ENCODE measurements at places on chromosomes 2 and 18.

DNA sequence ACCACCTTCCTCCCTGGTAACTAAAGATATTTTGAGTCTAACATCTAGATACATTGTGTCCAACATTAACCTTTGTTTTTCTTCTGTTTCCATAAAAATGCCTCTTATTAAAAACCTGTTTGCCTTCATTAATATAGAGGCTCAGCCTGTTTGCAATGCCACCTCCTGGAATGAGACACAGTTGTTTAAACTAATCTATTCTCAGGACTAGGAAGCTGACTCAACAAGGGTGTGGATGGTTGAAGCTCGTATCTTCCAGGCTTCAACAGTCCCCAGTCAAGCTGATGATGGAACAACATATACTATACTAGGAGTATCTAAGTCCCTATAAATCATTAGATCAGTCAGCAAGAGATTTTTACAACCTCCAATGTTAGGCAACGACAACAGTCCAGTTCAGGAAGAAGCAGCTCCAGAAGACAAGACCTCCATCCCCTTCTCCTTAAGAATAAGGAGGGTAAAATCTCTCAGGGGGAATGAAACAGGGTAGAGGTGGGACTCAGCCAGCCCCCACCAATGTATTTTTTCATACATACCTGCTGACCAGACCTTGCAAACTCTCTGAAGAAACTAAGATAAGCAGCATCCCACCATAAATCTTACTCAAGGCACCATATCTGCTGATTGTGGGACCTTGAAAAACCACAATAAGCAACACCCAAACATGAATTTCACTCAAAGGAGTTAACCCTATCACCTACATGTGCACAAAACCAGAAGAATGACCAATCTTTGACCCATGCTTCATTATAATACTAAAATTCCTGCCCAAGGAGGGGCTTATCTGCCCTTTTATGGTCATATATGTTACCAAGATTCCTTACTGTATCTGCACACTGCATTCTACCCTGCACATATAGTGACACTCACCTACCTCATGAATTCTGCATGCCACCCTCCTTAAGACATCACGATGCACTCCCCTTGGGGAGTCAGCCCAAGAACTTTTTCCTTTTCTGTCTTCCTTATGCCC lies 21.4 kb downstream of the ZNF24 start:
- no peaks in the 10 kb centered on the region for H3K27me3 ChIP-seq
- H3K36me3 ChIP-seq: no peaks in the 10 kb centered on the region
- H3K4me1 ChIP-seq: no peaks in the 10 kb centered on the region
- DNase-seq: no peak
- no peak overlapping the region for H3K27ac ChIP-seq
- no peak overlapping the region for H3K4me3 ChIP-seq

- H3K4me1 ChIP-seq: no peaks in the 10 kb centered on the region
- H3K4me3 ChIP-seq: no peak overlapping the region
- H3K27me3 ChIP-seq: no peaks in the 10 kb centered on the region
- H3K36me3 ChIP-seq: no peaks in the 10 kb centered on the region
- no peak for DNase-seq
Observed at GRCh38 chr2:189234991-189235390, 55.4 kb upstream of the COL5A2 start.

DNA sequence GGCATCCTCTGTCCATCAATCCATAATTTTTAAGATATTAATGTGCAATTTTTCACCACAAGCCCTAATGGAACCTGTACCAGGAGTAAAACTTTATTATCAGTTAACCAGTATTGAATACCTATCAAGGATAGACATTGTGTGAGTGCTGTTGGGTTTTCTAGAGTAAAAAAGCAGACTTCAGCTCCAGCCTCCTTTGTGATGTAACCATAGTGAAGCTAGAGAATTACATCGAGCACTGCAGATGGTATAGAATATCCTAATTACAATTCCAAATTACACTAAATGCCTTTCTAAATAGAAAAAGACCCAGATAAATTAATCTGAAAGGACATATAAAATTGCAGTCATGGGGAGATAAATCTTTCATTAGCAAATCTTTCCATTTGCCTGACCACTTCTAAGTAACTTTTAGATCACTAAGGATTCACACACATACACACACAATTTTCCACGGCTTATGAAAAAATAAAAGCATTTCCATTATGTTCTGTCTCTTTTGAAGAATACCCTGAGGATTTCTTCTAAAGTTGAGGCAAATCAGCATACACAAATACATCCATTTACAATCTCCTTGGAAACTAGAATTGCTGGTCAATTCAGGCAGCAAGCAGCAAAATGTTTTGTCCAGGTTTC lies 117.1 kb upstream of the TANK start:
- no peak for DNase-seq
- H3K4me1 ChIP-seq: no peaks in the 10 kb centered on the region
- no peak overlapping the region for H3K27ac ChIP-seq

GRCh38 chr18:79948719-79949411 lies 2.6 kb downstream of the SLC66A2 start:
- no peak for DNase-seq
- no peak overlapping the region for H3K27ac ChIP-seq
- no peak overlapping the region for H3K4me3 ChIP-seq
- H3K36me3 ChIP-seq: peaks cover 6% of the 10 kb centered on the region

- H3K36me3 ChIP-seq: no peaks in the 10 kb centered on the region
- no peak overlapping the region for H3K4me3 ChIP-seq
- no peaks in the 10 kb centered on the region for H3K27me3 ChIP-seq
- no peak overlapping the region for H3K27ac ChIP-seq
- no peak for DNase-seq
- peaks cover 11% of the 10 kb centered on the region for H3K4me1 ChIP-seq
Observed at GRCh38 chr2:145012806-145013205, 492.9 kb upstream of the ZEB2 start.

DNA sequence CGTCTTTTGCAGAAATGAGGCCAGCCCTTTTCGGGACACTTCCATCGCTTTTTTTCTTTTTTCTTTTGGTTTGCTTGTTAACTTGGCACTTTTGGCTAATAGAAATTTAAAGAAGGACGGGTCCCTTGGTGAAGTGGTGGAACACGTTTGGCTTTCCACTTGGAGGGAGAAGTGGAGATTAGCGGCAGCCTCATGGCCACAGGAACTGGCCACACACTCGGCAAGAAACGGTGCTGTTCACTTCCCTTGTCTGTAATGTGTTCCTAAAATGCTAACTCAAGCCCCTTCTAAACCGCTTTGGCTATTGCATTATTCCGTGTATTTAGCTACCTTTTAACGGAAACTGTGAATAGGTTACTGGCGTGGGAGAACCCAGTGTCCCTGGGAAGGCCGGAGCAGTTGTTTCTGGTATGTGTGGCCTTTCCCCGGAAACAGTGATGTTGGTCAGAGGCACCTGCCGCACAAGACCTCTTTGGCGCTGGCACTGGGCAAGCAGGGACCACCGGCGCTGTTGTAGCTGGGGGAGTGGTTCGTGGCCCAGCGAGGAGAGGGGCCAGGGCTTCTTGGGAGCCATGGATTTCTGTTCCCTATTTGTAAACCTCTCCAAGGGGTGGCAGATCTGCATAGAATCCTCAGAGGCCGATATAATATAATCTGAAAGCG lies 981 bp downstream of the RAMP1 start:
- H3K36me3 ChIP-seq: no peaks in the 10 kb centered on the region
- no peaks in the 10 kb centered on the region for H3K27me3 ChIP-seq
- H3K4me1 ChIP-seq: peaks cover 4% of the 10 kb centered on the region
- DNase-seq: no peak

- H3K36me3 ChIP-seq: no peaks in the 10 kb centered on the region
- H3K4me3 ChIP-seq: no peak overlapping the region
- H3K27ac ChIP-seq: no peak overlapping the region
- no peak for DNase-seq
Observed at GRCh38 chr2:183222751-183223150, 98.5 kb downstream of the NUP35 start.

DNA sequence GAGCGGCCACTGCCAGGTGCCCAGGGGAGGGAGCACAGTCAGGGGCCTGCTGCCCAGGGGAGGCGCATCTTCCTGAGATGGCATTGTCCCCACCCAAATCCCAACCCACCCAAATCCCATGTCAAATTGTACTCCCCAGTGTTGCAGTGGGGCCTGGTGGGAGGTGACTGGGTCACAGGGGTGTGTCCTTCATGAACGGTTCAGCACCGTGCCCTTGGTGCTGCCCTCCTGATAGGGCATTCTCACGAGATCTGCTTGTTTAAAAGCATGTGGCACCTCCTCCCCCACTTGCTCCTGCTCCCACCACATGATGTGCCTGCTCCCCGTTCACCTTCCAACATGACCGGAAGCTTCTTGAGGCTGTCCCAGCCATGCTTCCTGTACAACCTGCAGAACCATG lies 27.6 kb downstream of the ANKMY1 start:
- H3K36me3 ChIP-seq: peaks cover 7% of the 10 kb centered on the region
- no peaks in the 10 kb centered on the region for H3K4me1 ChIP-seq
- DNase-seq: no peak
- H3K4me3 ChIP-seq: no peak overlapping the region

DNA sequence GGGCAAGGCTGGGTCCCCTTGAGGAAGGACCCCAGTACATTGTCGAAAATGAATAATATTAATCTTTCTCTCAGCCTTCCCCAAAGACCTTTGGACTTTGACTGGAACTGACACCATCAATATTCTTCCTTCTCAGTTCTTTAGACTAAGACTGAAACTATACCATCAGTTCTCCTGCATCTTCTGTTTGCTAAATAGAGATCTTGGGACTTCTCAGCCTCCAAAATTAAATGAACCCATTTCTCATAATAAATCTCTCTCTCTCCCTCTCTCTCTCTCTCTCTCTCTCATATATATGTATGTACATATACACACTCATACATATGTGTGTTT lies 39.7 kb upstream of the VRK2 start:
- no peaks in the 10 kb centered on the region for H3K27me3 ChIP-seq
- no peak overlapping the region for H3K4me3 ChIP-seq
- H3K36me3 ChIP-seq: no peaks in the 10 kb centered on the region

DNA sequence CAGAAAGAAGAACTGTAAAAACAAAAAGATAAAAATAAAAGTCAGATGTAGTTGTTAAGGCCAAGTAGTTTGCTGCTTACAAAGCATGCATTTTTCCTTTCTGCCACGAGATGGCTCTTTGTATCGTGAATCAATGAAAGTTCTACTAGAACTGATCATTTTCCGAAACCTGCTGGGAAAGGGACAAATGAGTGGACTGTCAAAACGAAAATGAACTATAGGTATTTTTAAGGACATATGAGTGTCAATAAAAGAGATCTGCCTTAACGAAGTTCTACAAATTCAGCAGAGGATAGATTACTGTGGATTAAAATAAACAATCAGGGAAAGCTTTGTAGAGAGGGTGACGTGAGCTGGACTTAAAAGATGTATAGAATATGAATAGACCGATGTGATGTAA lies 15.0 kb upstream of the ELOA2 start:
- no peaks in the 10 kb centered on the region for H3K36me3 ChIP-seq
- H3K27ac ChIP-seq: no peak overlapping the region
- H3K27me3 ChIP-seq: no peaks in the 10 kb centered on the region

DNA sequence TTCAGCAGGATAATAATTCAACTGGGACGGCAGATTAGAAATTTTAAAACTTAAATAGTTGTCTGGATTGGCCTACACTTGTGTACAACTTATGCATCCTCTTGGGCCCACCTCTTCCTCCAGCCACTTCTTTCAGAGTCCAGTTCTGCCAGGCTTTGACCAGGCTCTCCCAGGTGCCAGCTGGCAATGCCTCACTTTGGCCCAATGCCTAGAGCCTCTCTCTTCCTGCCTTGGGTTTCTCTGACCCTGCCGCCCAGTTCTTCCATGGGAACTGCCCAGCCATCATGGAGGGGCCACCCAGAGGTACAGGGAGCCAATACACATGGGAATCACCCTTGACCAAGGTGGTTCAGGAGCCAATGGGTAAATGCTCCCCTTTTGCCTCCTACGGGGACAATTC lies 135.5 kb downstream of the IRS1 start:
- no peak overlapping the region for H3K4me3 ChIP-seq
- no peaks in the 10 kb centered on the region for H3K27me3 ChIP-seq
- H3K36me3 ChIP-seq: no peaks in the 10 kb centered on the region
- no peak for DNase-seq
- peaks cover 22% of the 10 kb centered on the region for H3K4me1 ChIP-seq

DNA sequence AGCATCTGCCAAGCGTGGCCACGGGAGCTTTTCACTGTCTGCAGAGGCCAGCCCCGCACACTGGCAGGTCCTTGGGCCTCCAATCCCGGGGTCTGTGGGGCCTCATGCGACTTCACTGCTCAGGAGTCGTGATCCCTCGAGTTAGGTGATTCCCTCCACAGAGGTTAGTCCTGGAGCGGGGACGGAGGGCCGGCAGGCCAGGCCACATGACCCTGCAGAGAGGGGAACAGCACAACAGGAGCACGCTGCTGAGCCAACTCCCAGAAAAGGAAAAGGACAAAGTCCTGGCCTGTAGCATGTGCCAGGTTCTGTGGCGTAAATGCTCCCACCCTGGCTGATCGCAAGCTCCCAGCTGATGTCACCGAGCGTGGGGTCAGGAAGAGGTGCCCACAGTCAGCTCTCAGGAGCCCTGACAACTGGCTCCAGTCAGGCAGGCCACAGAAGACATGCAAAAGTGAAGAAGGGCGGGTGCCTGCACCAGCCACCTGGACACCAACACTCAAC lies 15.3 kb upstream of the PRLH start:
- H3K4me1 ChIP-seq: no peaks in the 10 kb centered on the region
- DNase-seq: no peak
- H3K4me3 ChIP-seq: no peak overlapping the region
- peaks cover 3% of the 10 kb centered on the region for H3K27me3 ChIP-seq

DNA sequence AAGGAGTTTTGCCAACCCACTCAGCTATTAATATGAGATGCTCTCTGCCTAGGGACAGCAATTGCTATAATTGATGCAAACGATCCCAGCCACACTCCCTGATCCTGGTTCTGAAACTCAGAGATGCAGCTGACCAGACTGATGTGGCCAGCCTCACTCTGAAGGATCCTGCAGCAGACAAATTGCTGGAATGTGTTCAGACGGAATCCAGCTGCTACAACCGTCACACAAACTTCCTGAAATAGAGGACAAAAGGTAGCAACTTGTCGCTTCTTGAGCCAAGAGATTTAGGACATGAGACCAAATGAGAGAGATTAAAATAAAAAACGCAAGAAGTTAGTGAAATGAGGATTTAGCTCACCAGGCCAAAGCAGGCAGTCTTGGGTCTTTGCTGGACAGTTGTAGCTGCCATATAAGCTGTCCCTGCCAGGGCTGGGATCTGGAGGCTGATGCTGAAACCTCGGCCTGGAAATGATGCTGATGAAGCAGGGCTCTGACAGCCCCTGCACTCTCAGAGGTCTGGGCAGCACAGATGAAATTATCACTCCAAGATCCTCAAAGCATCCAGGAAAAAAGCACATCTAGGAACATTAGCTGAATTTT lies 8.3 kb upstream of the YWHAQ start:
- H3K4me3 ChIP-seq: no peak overlapping the region
- no peak for DNase-seq
- H3K27me3 ChIP-seq: no peaks in the 10 kb centered on the region
- no peaks in the 10 kb centered on the region for H3K4me1 ChIP-seq

GRCh38 chr2:173287594-173287993 lies 67.1 kb upstream of the CDCA7 start:
- DNase-seq: no peak
- no peaks in the 10 kb centered on the region for H3K27me3 ChIP-seq
- no peak overlapping the region for H3K4me3 ChIP-seq
- H3K27ac ChIP-seq: no peak overlapping the region

Measured in A673 (cell line).